NCI-H526 treated with DMSO at 0.1 percent for 48 hours (cell line): ENCODE measurements at places on chromosomes 16 and 17.

GRCh38 chr17:17395246-17395802 is 81.5 kb upstream of the MED9 start:
- DNase-seq, result no peak

DNA sequence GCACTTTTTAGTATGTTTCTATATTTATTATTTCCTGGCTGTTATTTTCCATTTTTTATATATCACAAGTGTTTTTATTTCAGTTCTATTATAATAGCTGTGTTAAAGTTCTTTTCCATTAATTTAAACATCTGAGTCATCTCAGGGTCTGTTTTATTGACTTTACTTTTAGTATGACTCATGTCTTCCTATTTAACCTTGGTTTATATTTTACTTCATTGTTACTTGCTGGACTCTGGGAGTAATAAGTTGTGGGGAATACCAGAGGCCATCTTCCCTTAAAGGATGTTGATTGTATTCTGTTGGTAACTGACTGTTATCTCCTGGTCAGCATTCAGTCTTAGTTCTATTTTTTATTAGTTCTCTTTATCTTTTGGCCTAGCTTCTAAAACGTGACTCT is 1508.2 kb downstream of the CDH11 start:
- no peak for DNase-seq

DNA sequence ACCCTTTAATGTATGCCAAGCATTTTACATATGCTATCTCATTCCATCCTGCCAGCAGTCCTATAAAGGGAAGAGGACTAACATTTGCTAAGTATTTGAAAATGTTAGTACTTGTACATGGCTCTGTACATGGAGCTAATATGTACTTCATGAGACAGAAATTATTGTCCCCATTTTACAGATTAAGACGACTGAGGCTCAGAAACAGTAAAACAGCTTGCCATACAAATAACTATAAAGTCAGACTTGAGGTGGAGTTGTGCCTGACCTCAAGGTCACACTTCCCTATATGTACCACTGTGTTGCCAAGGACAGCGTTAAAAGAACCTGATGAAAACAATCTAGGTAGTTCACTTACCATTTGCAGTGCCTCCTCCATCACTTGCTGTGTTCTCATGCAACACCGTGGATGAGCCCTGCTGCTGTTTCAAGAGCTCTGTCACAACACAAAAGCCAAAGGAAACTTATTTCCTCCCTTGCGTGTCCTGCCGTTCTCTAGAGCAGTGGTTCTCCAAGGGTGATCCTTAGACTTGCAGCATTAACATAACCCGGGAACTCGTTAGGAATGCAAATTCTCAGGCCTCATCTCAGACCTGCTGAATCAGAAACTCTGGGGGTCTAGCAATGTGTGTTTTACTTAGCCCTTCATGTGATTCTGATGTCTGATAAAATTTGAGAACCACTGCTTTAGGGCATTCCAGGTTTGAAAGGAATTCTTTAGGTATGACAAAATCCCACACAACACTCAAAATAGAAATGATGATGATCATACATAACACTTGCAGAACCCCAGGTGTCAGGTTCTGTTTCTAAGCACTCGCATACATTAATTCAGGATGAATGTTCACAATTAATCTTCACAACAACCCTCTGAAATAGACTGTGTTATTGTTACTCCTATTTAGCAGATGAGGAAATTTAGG is 51.2 kb upstream of the MTMR4 start:
- DNase-seq, result no peak

- no peak for DNase-seq
These were observed 30.9 kb upstream of the PHB1 start for GRCh38 chr17:49445591-49445990.

DNA sequence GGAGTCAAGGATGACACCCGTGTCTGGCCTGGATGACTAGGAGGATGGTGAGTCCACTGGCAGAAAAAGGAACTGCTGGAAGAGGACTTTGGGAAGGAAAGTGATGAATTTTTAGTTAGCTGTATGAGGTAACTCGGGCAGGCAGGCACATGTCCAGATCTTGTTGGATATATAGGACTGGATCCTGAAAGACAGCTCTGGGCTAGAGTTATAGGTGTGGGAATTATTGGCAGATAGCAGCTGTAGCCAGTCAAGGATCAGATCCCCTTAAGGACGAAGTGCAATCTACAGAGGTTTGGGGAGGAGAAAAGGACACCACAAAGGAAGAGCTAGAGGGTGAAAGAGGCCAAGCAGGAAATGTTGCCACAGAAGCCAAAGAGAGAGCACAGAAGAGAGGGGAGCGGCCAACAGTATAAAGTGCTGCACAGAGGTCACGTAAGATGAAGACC is 10.1 kb downstream of the CYB5D1 start:
- DNase-seq, result no peak

DNA sequence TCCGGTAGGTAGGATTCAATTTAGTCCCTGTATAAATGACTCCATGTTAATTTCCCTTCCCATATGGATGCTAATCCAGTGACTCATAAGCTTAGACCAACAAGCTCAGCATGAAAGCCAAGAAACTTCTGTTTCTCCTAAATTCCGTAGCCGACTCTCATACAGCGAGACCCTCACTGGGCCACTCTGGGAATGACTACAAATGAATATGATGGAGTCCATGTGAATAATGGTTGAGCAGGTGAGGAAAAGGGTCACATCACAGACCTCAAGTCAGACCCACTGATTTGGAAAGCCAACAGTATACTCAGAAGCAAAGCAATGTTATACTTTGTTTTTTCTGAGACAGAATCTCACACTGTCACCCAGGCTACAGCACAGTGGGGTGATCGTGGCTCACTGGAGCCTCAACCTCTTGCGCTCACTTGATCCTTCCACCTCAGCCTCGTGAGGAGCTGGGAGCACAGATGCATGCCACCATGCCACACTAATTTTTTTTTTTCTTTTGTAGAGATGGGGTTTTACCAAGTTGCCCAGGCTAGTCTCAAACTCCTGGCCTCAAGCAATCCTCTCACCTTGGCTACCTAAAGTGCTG is 14.6 kb downstream of the RSL1D1 start:
- no peak for DNase-seq

DNA sequence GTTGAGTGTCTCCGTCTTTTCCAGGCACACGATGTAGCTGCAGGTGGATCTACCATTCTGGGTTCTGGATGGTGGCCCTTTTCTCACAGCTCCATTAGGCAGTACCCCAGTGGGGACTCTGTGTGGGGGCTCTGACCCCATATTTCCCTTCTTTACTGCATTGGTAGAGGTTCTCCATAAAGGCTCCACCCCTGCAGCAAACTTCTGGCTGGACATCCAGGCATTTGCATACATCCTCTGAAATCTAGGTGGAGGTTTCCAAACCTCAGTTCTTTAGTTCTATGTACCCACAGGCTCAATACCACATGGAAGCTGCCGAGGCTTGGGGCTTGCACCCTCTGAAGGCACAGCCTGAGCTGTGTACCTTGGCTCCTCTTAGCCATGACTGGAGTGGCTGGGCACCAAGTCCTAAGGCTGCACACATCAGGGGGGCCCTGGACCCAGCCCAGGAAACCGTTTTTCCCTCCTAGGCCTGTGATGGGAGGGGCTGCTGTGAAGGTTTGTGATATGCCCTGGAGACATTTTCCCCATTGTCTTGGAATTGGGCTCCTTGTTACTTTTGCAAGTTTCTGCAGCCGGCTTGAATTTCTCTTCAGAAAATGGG is 14.0 kb downstream of the ABCC1 start:
- no peak for DNase-seq
